Hepatic stellate cell (primary cell): ENCODE measurements at places on chromosomes 7 and 10.
A peak's percentile ranks its signal among the peaks of the same experiment; 100 is the strongest.

DNA sequence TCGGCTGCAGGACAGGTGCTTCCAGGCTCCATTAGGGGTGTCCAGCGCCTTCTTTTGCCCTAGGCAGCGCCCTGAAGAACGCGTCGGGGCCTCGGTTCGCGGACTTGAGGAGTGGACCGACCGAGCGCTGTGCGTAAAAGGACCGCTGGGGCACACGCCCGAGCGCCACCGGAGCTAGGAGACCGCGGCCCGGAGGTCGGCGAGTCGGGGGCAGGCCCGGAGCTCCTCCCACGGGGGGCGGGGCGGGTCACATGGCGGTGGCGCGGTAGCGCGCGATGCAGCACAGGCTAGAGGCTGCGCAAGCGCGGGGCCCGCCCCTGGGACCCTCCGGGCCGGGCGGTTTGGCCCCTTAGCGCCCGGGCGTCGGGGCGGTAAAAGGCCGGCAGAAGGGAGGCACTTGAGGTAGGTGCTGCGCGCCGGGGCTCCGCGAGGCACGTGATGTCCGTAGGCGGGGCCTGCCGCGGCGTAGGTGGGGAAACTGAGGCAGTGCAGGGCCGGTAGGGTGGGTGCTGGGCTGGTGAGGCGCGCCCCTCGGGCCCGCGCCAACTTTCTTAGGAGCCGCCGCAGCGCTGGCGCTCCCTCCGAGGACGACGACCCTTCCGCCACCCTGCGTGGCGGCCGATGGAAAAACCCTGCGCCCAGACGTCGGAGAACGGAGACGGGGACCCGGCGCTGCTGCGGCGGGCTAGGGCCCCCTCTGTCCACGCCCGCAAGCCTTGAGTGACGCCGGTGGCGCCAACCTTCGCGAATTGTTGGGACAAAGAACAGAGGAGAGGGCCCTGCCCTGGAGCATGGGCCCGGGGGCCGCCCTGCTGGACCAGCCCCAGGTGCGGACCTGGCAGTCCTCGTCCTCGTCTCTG lies at the start of gene PRXL2A:
Gene PRXL2A, plus strand, starts transcription at position 310 of the 860 bp plus-strand sequence. CDS start 11,917 bp downstream, outside the sequence.
- DNase-seq, result no peak

DNA sequence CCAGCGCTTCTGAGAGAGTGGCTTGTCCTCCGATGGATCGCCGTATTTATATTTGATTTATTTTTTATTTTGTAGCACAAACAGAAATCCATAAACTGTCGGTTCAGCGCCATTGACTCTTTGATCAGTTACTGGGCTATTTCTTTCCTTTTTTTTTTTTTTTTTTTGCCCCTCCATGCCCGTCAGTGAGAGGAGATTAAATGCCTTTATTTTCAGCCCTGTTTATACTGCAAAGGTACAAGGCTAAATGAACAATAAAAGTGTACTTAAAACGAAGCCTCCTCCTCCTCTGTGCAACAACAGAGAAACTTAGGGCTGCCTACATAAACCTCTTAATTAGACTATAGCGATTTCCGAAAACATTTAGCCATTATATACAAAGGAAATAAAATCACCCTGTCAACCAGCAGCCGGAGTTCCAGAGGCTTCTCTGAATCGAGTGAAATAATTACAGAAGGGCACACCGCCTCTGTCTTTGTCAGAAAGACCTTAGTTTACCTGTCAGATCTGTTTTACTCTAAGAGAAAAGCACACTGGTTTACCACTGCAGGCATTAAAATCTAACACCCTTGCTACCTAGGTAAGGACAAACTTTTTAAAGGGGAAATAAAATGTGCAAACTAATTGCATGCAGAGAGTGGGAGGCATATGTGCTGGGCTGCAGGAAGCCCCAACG lies 3.5 kb downstream of the EBF3 start:
- DNase-seq, result no peak

DNA sequence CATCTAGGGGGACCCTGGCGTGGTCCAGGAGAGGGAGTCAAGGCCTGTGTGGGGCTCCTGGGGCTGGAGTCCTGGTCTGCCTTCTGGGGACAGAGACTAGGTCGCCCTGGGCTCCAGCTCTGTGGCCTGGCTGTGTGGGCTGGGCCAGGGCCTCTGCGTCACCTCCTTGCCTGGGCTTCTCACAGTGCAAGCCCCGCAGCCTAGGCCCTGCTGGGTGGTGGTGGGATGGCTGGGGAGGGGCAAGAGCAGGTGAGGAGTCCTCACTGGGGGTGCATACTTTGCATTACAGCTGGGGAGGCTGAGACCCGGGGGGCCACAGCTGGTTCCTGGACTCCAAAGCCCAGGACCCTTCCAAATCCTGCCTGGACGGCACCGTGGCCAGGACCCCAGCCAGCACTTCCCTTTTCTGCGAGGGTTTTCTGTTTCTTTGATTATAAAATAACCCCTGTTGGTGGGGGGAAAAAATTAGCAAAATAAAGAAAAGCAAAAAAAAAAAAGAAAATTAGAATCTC lies 23.5 kb downstream of the PWWP2B start:
- DNase-seq, result no peak

DNA sequence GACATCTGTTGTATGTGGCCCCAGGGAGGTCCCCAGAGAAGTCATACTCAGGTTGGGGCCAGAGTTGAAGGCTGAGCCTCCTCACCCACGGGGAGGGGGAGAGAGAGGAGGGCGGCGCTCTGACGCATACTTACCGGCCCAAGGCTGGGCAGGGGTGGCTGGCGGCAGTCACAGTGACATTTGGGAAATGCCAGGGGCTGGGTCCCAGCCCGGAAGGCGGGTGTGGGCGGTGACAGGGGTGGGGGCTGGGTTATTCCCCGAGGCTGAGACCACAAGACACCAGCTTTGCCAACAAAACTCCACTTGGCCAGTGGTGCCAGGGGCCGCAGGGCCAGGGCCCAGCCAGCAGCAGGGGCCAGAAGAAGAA lies 41.1 kb downstream of the RASGEF1A start:
- no peak for DNase-seq

DNA sequence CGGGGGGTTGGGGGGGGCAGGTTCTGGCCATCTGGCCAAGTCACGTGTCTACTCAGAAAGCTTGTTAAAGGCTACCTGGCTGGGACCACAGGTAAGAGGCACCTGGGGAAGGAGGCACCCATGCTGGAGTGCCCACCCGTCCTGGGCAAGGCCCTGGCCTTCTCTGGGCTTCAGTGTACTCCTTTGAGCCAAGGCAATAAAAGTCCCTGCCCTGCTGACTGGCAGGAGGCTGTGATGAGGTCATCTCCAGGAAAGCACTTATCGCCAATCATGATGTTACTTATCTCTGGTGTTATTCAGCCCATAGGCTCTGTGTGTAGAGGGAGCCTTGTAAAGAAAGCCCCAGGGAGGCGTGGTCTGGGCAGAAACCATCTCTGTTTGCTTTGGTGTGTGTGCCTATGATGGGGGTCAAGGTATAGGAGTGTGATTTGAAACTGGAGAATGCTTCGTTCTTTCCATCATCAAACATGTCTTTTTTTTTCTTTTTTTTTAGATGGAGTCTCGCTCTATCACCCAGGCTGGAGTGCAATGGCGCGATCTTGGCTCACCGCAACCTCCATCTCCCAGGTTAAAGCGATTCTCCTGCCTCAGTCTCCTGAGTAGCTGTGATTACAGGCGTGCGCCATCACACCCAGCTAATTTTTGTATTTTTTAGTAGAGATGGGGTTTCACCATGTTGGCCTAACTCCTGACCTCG lies 2.5 kb upstream of the CLDN4 start:
- peak; percentile 47 for DNase-seq

DNA sequence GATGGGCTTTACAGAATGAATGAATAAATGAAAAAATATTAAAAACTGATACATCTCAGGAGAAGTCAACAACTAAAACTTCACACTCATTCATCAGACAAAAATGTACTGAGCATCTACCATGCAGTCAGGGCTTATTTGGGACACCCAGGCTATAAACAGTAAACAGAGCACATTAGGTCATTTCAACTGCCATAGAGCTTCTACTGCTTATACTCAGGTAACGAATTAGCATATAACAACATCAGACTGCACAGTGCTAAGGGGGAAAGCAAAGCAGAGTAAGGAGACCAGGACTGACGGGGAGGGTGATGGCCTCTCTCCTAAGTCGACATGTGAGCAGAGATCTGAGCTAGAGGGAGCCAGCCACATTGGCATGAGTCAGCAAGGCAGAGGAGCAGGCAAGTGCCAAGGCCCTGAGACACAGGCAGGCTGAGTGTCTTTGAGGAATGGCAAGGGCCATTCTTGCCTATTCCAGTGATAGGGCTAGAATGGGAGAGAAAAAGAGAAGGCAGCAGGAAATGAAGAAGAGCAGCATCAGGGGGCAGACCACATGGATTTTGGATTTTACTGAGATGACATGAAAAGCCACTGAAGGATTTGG lies 528.9 kb downstream of the PARD3 start:
- DNase-seq, result no peak

GRCh38 chr10:132319853-132320653 lies 11.9 kb upstream of the LRRC27 start:
- DNase-seq, result peak; percentile 91

GRCh38 chr7:137081321-137082093 lies 213.1 kb downstream of the CHRM2 start:
- peak; percentile 52 for DNase-seq

GRCh38 chr7:135825406-135825805 lies 76.8 kb upstream of the FAM180A start:
- no peak for DNase-seq

- no peak for DNase-seq
Measured at GRCh38 chr10:72540193-72540807, 85.6 kb downstream of the MICU1 start.

DNA sequence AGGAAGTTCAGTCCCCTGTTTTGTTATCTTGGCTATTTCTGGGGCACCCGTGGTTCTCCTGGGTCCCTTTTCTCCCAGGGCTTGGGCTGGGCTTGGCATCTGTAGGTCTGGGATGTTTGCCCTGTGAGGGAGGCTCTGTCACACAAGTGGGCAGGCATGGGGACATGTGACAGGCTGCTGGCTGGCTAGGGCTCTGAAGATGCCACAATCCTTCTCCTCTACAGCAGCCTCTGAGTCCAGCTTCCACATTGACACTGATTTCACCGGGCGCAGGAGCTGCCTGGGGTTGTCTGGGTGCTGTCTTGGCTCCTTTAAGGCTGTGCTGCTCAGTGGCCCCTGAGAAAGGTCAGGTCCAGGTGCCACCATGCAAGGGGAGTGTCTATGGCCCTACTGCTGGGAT lies 37.4 kb upstream of the ZNF716 start:
- DNase-seq, result no peak

- DNase-seq, result peak; percentile 43
Measured at GRCh38 chr10:73910764-73911552, at the start of gene PLAU. Gene PLAU (plus strand): TSS chr10:73911132. CDS start chr10:73911556, 424 bp downstream.

GRCh38 chr7:133746847-133747246 lies 380.3 kb upstream of the LRGUK start:
- DNase-seq, result no peak

GRCh38 chr7:72336632-72337389 lies 75.3 kb downstream of the CALN1 start:
- no peak for DNase-seq

- DNase-seq, result no peak
Measured at GRCh38 chr7:138513344-138513871, 53.3 kb downstream of the TRIM24 start.

DNA sequence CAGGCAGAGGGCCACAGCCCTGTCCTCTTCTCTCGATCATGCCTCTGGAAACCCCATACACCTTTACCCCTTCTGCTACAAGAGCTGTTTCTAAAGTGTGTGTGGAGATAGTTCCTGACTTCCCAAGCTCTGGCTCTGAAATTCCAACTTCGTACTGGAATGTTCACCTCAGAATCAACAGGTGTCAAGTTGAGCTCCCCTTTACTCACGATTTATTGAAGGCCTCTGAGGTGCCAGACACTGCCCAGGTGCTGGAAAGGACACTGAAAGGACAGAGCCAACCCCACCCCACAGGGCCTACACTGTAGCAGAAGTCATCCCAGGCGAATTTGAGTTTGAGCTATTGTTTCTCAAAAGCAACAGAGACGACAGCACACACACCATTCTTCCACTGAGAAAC lies 209.9 kb upstream of the FRMD4A start:
- no peak for DNase-seq

DNA sequence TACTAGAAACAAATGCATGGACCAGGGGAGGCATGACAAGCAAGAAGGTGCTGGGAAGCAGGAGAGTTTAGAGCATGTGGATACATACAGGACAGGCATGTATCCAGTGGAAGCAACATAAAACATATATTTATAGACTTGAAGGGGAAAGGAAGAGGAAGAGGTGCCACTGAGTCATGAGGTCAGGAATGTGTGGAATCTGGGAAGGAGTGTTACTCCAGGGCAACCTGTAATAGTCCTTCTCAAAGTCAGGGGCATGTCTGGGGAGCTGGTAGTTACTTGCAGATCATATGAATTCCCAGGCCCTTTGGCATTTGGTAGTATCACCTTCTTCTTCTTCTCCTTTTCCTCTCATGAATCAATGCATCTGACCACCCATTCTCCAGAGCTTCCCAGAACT lies 246.6 kb downstream of the XPNPEP1 start:
- DNase-seq, result no peak

GRCh38 chr7:70288781-70289456 lies 690.6 kb downstream of the AUTS2 start:
- no peak for DNase-seq

DNA sequence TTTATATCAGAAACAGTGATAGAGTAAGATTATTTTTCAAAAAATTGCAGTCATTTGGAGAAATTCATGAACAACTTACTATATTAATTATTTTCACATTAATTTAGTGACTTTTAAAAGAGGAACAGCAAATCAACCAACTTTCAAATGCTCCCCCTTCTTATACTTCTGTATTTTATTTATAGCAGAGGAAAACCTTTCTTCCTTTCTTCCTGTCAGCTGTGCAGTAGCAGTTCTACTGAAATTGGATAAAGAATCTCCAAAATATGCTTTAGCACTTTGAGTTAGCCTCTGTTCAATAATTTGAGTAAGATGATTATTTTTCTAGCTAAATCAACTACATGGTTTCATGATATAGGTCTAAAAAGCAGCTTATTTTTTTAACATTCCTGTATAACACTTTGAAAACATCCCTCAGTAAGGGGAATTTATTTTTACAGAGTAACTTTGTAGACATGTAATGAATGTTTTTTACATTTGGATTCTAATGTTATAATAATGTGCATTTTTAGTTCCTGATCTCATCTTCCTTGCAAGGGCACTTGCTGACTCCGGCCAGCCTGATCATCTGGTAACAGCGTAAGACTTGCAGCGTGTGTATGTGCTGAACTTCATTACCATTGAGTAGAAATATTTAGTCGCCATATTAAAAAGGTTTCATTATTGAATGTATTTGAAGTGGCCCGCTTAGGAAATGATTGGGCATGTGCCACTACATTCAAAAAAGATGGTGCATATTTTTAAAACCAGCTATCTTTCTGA lies 158.3 kb upstream of the HDAC9 start:
- DNase-seq, result no peak

DNA sequence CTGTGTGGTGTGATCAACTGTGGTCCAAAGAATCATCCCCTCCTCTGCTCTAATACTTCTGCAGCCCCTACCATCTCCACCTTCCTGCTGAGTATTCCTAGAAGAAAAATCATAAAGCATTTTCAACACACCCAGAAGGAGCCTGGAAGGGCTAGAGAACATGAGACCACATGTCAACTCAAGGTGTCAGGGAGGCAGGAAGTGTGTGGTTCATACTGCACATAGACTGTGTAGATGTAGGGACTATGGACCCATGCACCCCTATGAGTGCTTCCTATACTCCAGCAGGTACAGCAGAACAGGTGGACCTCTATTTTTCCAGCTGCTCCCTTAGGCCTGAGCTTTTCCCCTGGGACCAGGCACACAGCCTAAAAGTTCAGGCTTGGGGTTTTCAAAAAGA lies 2.6 kb upstream of the ZNF746 start:
- DNase-seq, result no peak
